Heart left ventricle (tissue), 16 donors: ENCODE measurements at places on chromosomes 12 and 14. TPM values are rescaled to one million over a fixed set of nuclear protein-coding genes. Genes with fewer than 3 reads are reported as not detected.
A peak's percentile ranks its signal among the peaks of the same experiment; 100 is the strongest.

- no peak for DNase-seq
These were observed 272 bp downstream of the TBX3 start for GRCh38 chr12:114683709-114684097.

GRCh38 chr12:123427036-123427769, 9.3 kb downstream of the RILPL2 start:
- DNase-seq: no peak

The KRT73 gene
- not detected for total RNA-seq

DNA sequence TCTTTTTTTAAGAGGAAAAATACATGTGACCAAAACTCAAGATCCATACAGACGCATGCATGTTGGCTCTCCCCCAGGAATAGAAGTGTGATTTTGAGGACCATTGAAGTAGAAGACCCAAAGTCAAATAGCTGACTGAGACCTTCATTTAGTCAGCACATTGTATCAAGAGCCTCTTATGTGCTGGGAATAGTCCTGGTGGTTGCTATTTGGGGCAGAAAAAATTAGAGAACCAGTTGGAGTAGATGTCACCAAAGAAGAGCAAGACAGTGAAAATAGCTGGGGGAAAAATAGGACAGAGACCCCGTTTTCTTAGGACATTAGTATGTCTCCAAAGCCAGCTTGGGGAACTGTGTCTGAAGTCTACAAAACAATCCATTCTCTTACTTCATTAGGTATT, 93.6 kb downstream of the PELI2 start:
- no peak for DNase-seq

The FAM90A1 gene
- total RNA-seq: 0.09 TPM

DNA sequence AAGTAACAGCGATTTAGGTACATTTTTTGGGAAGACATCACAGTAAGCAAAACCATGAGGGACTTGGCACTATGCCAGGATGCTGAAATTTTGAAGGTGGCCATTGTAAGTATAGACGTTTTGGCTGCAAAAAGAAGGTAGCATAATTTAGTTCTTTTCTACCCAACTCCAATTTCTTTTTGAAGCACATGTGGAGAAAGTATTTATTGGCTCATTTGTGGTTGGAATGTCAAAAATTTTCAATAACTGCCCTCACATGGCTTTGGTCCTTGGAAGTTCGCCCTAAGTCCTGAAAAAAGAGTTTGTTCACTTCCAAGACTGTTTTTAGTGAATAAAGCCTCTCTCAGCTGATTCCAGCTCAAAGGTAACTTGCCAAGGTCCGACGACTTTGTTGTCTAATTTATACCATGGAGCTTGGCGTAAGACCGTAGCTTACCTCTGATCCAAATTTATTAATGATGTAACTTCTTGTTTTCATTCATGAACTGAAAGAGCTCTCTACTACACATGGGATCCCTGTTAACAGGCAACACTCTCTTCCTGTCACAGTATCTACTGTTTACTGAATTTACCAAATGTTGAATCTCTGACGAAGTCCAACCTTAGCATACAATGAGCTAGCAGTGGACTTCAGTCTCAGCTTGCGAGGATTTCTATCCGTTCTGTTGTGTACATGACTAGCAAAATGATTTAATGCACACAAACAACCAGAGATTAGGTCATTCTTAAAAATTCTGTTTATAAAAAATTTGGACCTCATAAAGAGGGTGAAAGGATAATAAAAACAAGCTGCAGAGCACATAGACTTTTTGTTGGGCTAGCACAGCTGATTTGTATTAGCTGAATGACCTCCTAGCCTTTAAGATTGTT, 49.0 kb downstream of the MSRB3 start:
- DNase-seq: no peak

The ANKRD33 gene
- total RNA-seq: not detected

The GNB3 gene
- 10.9 TPM for total RNA-seq

GRCh38 chr14:37090026-37090425, 82.4 kb downstream of the SLC25A21 start:
- no peak for DNase-seq

- no peak for DNase-seq
These were observed 721.0 kb downstream of the BCL11B start for GRCh38 chr14:98551028-98551427.

GRCh38 chr12:17918013-17918412, 172.0 kb downstream of the RERGL start:
- DNase-seq: no peak

DNA sequence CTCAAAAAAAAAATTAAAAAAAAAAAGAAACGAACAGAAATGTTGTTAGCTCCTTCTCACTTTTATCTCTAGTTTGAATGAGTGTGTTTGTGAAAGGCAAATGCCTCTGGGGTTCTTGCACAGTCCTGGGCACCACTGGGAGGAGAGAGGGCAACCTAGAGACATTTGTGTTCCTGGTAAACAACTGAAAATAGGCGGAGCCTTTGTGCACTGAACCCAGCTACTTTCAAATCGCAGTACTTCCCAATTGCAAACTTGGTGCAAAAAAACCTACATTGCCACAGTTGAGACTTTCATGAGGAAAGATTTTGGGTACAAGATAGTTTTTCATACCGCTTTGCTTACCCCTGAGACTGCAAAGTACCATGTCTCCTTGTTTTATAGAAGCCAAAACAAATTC, 430.0 kb downstream of the ZFP36L1 start:
- no peak for DNase-seq

GRCh38 chr14:76958980-76959710, 69.4 kb downstream of the IRF2BPL start:
- DNase-seq: peak; percentile 85

The KRT75 gene
- total RNA-seq: not detected

The FGF23 gene
- total RNA-seq: not detected

DNA sequence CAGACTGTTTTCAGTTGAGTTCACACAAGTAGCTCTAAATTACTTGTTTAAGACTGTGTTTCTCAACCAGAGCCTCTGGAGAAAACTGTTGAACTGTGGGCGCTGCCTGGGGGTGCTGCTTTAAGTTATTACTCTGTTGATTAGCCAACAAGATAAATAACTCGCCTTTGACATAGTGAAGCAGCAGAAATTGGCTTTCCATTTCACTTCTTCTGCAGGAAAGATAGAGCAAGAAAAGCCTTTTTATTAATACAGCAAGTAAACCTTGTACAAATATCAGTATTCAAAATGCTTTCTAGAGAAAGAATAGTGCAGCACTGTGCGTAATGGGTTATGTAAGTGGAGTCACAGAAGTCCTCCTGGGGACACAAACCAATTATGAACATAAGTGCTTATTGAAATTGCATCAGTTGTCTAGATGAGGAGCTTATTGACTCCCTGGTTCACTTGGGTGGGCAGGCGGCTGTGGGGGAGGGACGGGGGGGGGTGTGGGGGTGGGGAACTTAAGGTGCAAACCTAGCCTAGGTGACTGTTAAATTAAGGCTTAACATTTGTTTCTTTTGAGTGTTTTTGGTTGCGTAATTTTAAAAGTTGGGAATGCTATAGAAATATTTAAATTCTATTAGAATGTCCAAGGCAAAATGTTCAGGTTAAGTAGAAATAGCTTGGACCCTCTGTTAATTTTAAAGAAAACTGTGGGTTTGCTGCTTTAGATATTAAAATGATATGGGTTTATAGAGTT, 6.3 kb downstream of the FRS2 start:
- no peak for DNase-seq

The ABCD2 gene
- total RNA-seq: 8.6 TPM

The TAS2R9 gene
- not detected for total RNA-seq

GRCh38 chr14:68486033-68486732, 306.7 kb downstream of the ZFP36L1 start:
- no peak for DNase-seq

- DNase-seq: no peak
These were observed 235.0 kb upstream of the PDZRN4 start for GRCh38 chr12:40953076-40953475.

The CCDC177 gene
- total RNA-seq: not detected

The FGD6 gene
- 19.5 TPM for total RNA-seq

The SMIM41 gene
- 0.29 TPM for total RNA-seq

DNA sequence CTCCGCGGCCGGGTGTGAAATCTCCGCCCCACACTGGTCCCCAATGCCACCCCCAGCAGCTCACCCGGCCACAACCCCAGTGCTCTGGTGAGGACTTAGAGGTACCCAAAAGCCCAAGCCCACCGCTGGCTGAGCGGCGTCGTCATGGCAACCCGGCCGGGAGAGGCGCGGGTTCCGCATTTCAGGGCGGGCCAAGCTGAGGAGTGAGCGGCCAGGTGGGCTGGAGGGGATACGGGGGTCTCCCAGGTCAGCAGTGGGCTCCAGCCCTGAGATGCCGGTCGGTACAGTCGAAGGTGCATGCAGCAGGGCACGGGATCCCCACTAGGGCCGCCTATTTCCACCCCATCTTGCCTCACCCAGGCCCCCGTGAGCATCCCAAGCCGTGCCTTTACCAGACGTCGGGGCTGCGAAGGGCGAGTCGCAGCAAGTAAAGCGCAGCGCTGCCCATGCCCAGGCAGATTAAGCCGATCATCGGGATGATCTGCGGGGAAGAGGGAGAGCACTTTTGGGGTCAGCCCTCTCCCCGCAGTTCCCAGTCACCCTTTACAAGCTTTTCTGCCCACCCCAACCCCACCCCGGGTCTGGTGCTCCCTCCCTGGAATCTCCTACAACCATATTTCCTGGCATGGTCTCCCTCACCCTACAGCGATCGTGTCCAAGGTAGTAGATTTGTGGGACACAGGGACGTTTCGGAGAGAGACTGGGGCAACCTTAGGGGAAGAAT, 6.9 kb downstream of the SHMT2 start:
- no peak for DNase-seq

GRCh38 chr12:12224240-12224940, 42.5 kb downstream of the LRP6 start:
- DNase-seq: no peak
